Germinal center (tissue), 1 donor: ENCODE measurements at places on chromosomes 2 and 18.

DNA sequence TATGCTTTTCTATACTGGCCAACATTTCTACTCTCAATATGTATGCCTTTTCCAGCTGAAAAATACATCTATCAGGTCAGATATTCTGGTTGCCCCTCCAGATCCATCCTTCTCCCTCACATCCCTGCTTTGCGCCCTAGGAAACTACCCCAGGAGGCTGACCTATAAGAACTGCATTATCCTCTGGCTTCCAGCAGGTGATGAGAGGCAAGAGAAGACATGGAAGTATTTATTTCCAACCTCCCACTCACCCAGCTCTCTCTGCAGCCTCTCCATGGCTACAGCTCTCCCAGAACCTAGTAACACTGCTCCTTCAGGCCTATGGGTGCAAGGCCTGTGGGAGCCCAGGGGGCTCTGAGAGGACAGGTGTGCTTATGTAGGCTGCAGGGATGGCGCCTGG, 42.9 kb downstream of the ARID5A start:
- DNase-seq: no peak

DNA sequence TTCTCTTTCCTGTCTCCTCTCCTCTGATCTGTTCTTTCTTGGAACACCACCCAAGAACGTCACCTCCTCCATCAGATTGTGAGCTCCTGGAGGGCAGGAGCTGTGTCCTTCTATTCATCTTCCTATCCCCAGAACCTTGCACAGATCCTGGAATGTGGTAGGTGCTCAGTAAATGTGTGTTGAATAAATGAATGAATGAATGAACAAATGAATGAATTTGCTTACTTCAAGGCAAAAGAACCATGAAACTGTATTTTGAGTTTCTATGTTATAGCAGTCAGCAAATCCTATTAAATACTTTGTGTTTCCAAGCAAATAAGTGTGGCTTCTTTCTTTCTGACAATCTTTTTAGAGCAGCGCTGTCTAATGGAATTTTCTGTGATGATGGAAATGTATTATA, 14.8 kb downstream of the FABP1 start:
- no peak for DNase-seq

DNA sequence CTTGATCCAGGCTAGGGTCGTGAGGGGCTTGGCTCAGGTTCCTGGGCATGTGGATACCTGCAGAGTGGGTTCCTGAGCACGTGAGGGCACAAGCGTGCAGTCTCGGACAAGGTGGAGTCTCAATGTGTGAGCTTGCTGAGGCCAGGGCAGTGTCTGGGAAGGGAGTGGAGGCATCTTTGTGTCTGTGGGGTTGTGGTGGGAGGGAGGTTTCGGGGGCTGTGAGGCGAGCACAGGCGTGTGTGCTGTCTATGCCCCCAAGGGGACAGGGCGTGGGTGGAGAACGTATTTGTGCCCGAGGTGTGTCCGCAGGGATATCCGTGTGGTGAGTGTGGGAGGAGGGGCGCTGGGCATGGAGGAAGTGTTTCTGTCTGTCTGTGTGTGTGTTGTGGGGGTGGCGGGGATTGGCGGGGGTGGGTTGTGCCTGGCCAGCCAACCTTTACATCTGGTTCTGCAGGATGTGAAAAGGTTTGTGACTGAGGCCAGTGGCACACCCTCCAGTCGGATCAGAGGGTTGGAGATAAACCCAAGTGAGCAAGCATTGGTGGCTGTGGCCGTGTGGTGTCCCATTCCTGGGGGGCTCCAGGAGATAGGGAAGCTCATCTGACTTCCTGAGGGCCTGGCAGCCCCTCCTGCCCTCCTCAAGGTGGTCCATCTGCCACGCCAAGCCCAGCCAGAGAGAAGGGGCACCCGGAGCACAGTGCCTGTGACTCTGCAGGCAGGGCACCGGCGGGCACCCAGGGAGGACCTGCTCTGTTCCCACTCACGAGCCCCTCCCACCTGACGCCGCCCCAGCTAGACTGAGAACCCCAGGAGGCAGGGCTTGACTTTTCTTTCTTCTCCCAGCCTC, 57.1 kb downstream of the ZFP36L2 start:
- peak; percentile 83 for DNase-seq

DNA sequence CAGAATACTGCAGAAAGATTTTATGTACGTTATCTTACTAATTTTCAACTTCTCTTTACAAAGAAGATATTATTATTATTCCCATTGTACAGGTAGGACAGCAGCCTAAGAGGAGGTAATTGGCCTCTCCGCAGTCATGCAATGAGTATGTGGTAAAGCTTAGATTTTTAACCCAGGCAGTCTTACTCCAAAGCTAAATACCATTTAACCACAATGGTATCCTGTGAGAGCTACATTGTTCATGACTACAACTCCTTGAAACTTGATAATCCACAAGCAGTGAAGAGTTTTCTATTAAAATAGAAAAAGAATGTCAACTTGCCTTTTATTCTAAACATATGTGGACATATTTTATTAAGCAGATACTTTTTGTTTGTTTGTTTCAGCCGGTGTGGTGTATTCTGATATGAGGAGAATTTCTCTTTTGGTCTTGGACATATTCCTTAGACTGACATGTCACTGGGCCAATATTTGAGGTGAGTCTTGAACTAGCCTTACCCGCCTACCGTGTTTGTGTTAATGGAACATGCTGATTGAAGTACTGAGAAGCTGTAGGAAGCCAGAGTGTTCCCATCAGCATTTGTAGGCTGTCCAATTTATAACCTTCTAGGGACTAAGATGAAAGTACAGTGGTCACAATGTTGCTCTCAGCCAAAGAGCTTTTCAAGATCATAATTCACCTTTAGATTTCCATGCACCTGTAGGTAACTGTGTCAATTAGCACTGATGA, 293.9 kb upstream of the DCC start:
- no peak for DNase-seq

DNA sequence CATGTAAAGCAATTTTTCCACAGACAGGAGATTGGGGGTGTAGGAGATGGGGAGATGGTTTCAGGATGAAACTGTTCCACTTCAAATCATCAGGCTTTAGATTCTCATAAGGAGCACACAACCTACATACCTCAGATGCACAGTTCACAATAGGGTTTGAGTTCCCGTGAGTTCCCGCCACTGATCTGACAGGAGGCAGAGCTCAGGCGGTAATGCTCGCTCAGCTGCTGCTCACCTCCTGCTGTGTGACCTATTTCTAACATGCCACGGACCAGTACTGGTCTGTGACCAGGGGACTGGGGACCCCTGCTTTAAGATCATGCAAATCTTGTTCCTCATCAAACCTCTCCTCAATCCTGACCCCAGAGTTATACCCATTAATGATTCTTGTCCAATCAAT, 70.1 kb downstream of the RPE start:
- DNase-seq: no peak

DNA sequence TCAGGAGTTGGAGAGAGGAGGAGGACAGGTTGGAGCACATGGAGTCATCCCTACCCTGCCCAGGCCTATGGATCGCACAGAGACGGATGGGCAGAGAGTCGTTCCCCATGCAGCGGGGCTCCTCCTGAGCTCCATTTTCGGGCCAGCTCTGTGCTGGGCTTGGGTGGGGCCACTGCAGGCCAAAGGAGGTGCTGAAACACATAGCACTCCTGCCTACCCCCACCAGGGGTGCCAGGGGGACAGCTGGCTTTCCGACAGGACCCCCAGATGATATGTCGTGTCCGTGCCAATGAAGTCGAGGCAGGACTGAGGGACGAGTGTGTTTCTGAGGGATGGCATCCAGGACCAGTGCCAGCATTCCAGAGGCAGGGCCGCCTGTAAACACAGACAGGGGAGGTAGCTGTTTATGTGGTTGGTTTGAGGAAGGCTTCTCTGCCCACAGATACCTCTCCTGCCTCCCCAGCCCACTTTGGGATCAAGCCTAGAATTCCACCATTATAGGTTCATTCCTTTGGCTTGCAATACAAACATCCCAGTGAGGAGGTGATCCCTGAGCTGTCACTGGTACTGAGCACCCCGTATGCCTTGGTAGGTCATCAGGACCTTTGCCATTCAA, 116.6 kb downstream of the GLI2 start:
- no peak for DNase-seq
